ENCODE measurements at places on chromosomes 4 and X.

GRCh38 chr4:48369248-48369647, 27.9 kb downstream of the SLAIN2 start:
- DNase-seq = no peak

DNA sequence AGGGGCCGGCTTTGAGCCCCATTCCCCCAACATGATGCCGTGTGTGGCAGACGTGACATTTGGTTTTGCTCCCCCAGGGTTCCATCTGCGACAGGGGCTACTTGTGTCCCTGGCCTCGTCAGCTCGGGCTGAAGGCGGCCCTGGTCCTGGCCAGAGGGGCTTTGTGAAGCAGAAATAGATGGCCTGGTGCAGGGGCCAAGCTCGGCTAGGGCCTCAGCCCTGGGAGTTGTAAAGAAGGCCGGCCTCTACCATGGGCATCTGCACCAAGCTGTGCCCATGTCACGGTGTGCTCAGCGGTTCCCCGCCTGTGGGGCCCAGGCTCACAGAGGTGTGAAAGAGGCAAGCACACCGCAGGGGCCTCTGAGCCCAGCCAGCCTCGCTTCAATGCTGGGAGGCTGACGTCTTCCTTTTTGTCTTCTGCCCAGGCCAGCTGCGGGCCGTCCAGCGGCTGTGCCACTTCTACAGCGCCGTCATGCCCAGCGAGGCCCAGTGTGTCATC, 32.5 kb downstream of the SH3TC1 start:
- no peak for DNase-seq

DNA sequence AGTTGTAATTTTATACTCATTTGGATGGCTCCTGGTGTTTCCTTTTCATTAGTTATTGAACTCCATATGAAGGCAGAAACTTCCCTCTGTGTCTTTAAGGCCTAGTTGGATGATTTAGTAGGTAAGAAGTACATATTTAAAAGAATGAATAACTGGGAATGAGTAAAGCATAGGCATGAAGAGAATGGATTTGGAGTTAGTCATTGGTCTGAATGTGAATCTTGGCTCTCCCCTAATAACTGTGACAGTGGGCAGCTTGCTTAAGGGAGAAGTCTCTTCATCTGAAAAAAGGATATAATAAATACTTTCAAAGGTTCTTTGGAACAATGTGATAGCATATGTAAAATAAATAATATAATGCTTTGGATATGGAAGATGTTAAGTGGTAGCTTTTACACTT, 13.2 kb downstream of the SNX25 start:
- DNase-seq = no peak

DNA sequence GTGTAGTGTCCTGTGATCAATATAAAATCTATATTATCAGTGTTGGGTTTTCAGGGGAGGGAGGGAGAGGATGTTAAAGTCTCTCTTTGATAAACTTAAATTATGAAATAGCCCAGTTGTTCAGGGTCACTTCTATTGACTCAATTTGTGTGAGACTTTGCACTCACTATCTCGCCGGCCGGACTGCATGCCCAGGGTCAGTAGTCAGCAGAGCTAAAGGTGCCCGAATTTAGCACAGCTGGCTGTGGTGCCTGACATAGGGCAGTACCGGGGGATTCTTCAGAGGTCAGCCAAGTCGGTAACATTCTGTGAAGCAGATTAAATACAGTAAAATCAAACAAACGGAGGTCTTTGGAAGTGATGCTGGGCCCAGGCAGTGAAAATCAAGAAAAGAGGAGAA, 19.2 kb downstream of the GABRQ start:
- no peak for DNase-seq

DNA sequence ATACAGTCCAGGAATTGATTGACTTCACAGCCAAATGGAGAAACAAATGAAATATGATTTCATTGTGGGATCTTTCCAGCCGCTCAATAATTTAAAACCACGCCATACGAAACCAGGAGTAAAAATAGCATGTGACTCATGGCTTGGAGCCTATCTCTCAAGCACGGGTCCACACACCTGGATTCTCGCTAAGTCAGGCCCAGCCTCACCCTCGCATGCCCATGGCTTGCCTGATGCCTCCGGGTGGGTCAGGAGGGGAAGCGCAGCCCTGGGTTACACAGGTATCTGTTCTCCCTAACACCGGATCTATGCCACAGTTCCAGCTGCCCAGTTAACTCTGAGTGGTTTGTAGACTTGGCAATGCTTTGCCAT, 5.6 kb upstream of the ABLIM2 start:
- DNase-seq = no peak

- no peak for DNase-seq
Measured at GRCh38 chr4:108191269-108191914, 22.7 kb upstream of the LEF1 start.

DNA sequence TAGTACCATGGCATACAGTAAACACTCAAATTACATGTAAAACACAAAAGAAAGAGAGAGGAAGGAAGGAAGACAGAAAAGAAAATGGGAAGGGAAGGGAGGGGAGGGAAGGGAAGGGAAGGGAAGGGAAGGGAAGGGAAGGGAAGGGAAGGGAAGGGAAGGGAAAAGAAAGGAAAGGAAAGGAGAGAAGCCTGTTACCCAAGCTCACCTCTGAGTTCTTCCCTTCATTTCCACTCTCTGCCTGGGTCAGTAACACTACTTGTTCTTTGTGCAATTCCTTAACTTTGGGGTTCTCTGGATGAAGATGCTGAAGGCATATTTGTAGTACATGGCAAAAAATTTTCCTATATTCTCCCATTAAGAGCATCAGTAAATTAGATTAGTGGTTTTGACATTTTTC, 241.0 kb downstream of the RAB28 start:
- no peak for DNase-seq

- no peak for DNase-seq
Measured at GRCh38 chr4:182073278-182073677, 169.9 kb upstream of the TENM3 start.

- no peak for DNase-seq
Measured at GRCh38 chr4:106717091-106717490, 319.0 kb downstream of the DKK2 start.

GRCh38 chrX:68177542-68177941, 255.8 kb downstream of the OPHN1 start:
- no peak for DNase-seq

Measured in activated T-cell treated with anti-CD3 and anti-CD28 coated beads for 4 hours (primary cell).